Calu3 (cell line): ENCODE measurements at places on chromosomes 7 and 10. TPM values are rescaled to one million over a fixed set of nuclear protein-coding genes. Genes with fewer than 3 reads are reported as not detected.

GRCh38 chr7:50853311-50853710, 70.6 kb upstream of the GRB10 start:
- no peaks in the 10 kb centered on the region for H3K36me3 ChIP-seq
- no peaks in the 10 kb centered on the region for H3K27me3 ChIP-seq
- DNase-seq, result no peak
- H3K27ac ChIP-seq, result no peak overlapping the region
- no peak overlapping the region for H3K4me3 ChIP-seq
- H3K4me1 ChIP-seq, result peaks cover 21% of the 10 kb centered on the region

The CAV2 gene
- 74.7 and 76.4 TPM in 2 replicates for total RNA-seq

- DNase-seq, result no peak
- H3K4me3 ChIP-seq, result no peak overlapping the region
- peaks cover 8% of the 10 kb centered on the region for H3K4me1 ChIP-seq
- no peaks in the 10 kb centered on the region for H3K36me3 ChIP-seq
- H3K27ac ChIP-seq, result no peak overlapping the region
- peaks cover 31% of the 10 kb centered on the region for H3K27me3 ChIP-seq
Observed at GRCh38 chr10:47453141-47454007, 30.5 kb downstream of the ANXA8 start.

DNA sequence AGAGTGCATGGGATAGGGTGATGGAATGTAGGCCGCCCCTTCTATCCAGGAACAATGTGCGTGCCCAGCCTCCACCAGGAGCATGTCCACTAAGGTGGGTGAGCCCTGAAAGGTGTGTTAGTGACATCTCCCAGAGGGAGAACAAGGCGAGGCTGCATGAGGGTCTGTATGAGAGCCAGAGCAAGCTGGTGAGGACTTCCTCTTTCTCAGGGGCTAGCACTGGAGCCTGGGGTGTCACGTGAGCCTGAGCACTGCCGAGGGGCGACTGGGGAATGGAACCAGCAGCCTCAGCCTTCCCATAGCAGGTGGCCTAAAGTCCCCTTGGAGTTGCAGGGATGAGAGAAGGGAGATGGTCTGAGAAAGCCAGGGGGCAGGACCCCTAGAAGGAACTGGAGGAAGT, 156.3 kb upstream of the COBL start:
- no peak for DNase-seq
- H3K4me3 ChIP-seq, result no peak overlapping the region
- H3K4me1 ChIP-seq, result peaks cover 17% of the 10 kb centered on the region

GRCh38 chr10:98267069-98267893, 713 bp downstream of the LOXL4 start:
- H3K36me3 ChIP-seq, result peaks cover 20% of the 10 kb centered on the region
- H3K27ac ChIP-seq, result peak overlapping the region; percentile 70
- H3K4me1 ChIP-seq, result peaks cover 58% of the 10 kb centered on the region
- no peak for DNase-seq
- no peaks in the 10 kb centered on the region for H3K27me3 ChIP-seq

DNA sequence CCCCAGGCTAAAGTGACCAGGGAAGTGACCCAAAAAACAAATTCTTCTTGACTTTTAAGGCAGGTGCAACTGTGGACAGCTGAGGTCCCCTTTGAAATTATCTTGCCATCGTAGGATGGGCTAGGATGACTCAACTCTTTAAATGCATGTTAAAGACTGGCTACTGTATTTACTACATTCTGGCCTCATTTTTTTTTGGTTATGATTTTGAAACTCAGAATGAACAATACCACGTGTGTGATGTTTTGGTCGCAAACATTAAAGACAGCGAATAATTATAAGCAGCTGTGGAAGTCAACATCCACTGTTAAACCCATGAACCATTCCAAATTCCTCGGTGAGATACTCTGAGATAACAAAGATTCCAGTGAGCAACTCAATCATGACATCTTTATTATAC, 1.2 kb upstream of the SLC13A4 start:
- no peaks in the 10 kb centered on the region for H3K4me1 ChIP-seq
- no peak overlapping the region for H3K27ac ChIP-seq
- peaks cover 65% of the 10 kb centered on the region for H3K27me3 ChIP-seq
- DNase-seq, result no peak
- H3K4me3 ChIP-seq, result no peak overlapping the region

DNA sequence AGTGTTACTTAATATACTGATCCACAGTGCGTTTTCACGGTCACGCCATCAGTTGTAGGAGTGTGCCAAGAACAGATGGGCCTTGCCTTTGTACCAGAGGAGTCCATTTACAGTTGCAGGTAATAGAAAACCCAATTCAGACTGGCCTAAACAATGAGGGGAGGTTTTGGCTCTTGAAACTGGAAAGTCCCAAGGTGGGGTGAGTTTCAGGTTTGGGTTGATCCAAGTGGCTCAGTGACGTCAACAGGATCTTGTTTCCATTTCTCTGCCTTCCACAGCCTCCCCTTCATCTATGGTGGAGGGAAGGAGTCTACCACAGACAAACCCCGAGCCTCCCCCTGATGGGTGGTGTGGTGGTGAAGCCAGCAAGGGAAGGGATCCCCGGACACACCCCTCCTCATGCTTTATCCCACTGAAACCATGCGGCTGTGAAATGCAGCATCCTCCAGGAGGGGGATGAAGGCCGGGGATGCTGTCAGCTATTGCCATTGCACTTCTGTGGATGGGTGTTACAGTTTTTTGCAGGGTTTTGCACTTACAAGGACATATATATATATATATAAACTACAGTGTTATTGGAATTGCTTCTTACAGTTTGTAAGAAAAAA, 14.8 kb upstream of the SH2D4B start:
- no peaks in the 10 kb centered on the region for H3K27me3 ChIP-seq
- H3K36me3 ChIP-seq, result peaks cover 62% of the 10 kb centered on the region
- no peak for DNase-seq
- no peak overlapping the region for H3K27ac ChIP-seq
- no peak overlapping the region for H3K4me3 ChIP-seq

GRCh38 chr10:116477986-116478664, 50.5 kb downstream of the PNLIPRP3 start:
- H3K36me3 ChIP-seq, result no peaks in the 10 kb centered on the region
- peaks cover 42% of the 10 kb centered on the region for H3K27me3 ChIP-seq
- no peak overlapping the region for H3K27ac ChIP-seq
- H3K4me1 ChIP-seq, result no peaks in the 10 kb centered on the region
- DNase-seq, result no peak
- H3K4me3 ChIP-seq, result no peak overlapping the region

DNA sequence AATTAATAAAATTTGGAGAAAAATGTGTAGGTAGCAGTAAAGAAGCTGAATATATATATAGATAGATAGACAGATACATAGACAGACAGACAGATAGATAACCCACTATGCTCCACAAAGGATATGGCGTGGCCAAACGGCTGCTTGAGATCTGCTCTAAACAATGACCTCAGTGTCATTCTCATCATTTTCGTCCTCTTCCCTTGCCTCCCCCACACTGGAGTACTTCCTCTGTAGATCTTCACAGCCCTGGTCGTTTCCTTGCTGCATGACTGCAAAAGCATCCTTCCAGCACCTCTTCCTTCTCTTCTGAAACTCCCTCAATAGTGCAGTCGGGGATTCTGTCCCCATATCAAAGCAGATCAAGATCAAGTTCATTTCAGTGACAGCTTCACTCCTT, 35.6 kb upstream of the ATP6V0A4 start:
- peaks cover 7% of the 10 kb centered on the region for H3K4me1 ChIP-seq
- no peak overlapping the region for H3K27ac ChIP-seq
- no peak for DNase-seq
- H3K4me3 ChIP-seq, result no peak overlapping the region

DNA sequence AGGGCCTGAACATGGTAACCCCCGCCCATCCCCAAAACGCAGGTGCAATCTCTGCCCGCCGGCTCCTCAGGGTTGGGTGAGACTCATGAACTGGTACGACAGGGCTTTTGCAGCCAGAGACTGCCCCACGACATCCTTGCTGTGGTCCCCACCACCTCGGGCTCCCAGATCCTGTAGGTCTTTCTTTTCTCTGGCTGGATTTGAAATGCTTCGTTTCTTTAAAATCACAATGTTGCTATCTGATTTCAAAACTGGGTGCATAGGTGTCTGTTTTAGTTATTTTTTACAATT, 21.9 kb downstream of the WDR86 start:
- H3K27me3 ChIP-seq, result peaks cover 70% of the 10 kb centered on the region
- H3K27ac ChIP-seq, result no peak overlapping the region
- H3K36me3 ChIP-seq, result no peaks in the 10 kb centered on the region
- no peak overlapping the region for H3K4me3 ChIP-seq
- peaks cover 11% of the 10 kb centered on the region for H3K4me1 ChIP-seq

GRCh38 chr7:118109607-118110006, 74.4 kb upstream of the LSM8 start:
- H3K4me3 ChIP-seq, result no peak overlapping the region
- DNase-seq, result peak; percentile 47
- H3K4me1 ChIP-seq, result peaks cover 11% of the 10 kb centered on the region
- H3K36me3 ChIP-seq, result no peaks in the 10 kb centered on the region
- H3K27ac ChIP-seq, result peak overlapping the region; percentile 45

DNA sequence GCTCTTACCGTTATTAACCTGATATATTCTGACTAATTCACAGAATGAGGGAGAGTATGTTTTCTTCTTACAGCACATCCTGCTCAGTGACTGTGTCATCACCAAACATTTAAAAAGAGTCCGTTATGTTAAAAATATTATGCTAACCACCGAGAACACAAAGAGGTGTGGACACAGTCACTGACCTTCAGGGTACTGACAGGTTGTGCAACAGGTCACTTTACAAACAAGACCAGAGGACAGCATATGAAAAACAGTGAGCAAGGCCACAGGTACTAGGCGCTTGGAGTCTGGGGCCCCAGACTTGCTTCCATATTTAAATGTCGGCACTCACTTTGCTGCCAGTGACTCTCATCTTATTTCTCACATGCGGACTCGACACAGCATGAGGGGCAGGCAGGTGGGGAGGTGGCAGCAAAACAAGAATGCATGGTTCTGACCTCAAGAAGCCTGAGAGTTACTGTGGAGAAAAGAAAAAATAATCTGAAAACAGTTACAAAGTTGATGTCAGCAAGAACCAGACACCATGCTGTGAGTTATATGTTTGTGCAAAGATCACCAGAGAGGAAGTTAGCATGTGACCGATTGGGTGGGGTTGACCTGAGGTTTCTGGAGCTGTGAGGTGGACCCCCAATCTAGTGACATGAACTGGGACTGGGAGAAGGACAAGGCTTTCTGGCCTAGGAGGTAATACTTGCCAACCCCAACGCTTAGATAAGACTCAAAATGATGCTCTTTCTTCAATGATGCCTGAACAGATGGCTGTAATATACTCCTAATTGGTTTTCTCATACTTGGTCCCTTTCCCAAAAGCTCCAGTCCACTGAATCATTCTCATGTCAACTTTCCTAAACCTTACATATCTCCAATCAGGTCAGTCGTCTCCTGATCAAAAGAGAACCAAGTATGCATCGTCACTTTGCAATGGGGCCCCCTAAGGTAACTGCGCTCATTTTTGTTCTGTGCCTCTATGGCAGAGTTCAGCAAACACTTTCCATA, 102.4 kb downstream of the HIPK2 start:
- DNase-seq, result no peak
- H3K4me3 ChIP-seq, result no peak overlapping the region
- H3K27ac ChIP-seq, result no peak overlapping the region

The HMX2 gene
- total RNA-seq, result not detected in 2 replicates

DNA sequence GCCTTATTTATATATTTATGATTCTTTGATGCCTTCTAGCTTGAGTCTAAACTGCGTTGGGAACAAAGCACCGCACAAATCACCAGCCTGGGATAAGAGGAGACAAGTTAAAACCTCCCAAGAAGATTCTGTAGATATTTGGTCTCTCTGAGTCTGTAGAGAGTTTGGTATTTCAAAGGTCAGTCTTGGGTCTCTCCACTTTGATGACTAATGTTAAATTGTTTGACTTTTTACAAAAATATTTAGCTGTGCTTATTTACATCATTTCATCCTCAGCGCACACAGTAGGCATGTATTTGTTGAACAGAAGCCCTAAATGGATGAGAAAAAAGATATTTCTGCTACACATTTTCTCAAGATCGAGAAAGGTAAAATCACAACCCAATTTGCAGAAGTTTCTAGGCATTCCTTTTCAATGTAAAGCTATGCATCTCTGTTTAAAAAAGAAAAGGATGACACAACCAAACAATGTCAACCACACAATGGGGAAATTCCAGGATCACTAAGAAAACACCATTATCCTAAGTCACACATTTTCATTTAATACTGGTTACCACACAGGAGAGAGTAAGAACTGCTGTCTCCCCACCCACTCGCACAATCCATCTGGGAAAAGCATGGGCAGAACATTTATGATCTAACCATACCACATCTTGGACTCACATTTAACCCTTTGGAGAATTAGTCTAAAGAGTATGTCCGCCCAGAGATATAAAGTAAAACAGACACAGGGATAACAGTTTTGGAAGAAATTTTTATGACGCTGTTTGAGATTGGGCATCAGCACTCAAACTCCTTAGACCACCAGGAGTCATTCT, 4.4 kb downstream of the CDK6 start:
- peaks cover 10% of the 10 kb centered on the region for H3K4me1 ChIP-seq
- peak; percentile 8 for DNase-seq
- peaks cover 72% of the 10 kb centered on the region for H3K36me3 ChIP-seq
- H3K4me3 ChIP-seq, result peak overlapping the region; percentile 79
- no peaks in the 10 kb centered on the region for H3K27me3 ChIP-seq
- peak overlapping the region; percentile 90 for H3K27ac ChIP-seq

The IL2RA gene
- total RNA-seq, result not detected in 2 replicates

The CHN2 gene
- total RNA-seq, result 9.7 and 12.4 TPM in 2 replicates

DNA sequence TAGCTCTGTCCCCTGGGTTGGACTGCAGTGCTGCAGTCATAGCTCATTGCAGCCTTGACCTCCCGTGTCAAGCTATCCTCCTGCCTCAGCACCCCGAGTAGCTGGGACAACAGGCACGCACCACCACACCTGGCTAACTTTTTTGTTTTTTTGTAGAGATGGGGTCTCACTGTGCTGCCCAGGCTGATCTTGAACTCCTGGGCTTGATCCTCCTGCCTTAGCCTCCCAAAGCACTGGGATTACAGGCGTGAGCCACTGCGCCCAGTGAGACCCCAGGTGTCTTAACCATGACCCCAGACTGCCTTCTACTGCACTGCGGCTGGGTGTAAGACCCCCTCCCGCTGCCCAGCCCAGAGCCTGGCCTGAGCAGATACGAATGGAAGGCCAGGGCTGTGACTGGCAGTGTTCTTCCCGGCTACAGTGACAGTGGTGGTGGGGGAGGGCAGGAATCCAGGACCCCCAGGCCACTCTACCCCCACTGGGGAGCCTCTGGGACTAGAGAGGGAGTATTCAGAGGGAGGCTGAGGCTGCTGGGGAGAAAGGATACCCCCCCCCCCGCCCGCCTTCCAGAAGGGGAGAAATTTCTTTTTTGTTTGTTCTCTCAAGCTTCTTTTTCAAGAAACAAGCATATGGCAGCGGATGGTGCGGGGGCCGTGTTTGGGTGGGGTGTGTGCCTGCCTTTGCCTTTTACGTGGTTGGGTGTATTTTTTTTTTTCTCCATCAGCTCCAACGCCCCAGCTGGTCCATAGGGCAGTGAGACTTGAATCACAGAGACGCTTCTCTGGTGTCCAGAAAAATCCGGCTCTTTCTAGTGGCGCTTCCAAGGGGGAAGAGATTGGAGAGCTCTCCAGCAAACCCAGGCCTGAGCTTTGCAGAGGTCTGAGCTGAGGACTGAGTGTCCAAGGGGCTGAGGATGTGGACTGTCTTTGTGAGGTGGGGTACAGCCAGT, 36.6 kb downstream of the GTF2IRD1 start:
- H3K36me3 ChIP-seq, result peaks cover 5% of the 10 kb centered on the region
- no peaks in the 10 kb centered on the region for H3K4me1 ChIP-seq
- no peak overlapping the region for H3K4me3 ChIP-seq
- H3K27ac ChIP-seq, result no peak overlapping the region

GRCh38 chr10:28343252-28343651, 40.4 kb upstream of the MPP7 start:
- H3K36me3 ChIP-seq, result no peaks in the 10 kb centered on the region
- peaks cover 18% of the 10 kb centered on the region for H3K27me3 ChIP-seq
- H3K27ac ChIP-seq, result no peak overlapping the region

GRCh38 chr10:126422567-126422966, 34.3 kb upstream of the ADAM12 start:
- H3K27me3 ChIP-seq, result peaks cover 21% of the 10 kb centered on the region
- H3K4me3 ChIP-seq, result no peak overlapping the region
